H1 (cell line): ENCODE measurements at places on chromosomes 5 and 9.

GRCh38 chr5:174490728-174491127 is 233.7 kb upstream of the MSX2 start:
- H3K27ac ChIP-seq, result no peak overlapping the region
- H3K4me1 ChIP-seq, result no peaks in the 10 kb centered on the region
- DNase-seq, result no peak
- H3K36me3 ChIP-seq, result no peaks in the 10 kb centered on the region

GRCh38 chr5:142929587-142929986 is 159.4 kb downstream of the ARHGAP26 start:
- no peaks in the 10 kb centered on the region; the same call in 1 of the 2 replicates for H3K4me1 ChIP-seq
- no peaks in the 10 kb centered on the region for H3K36me3 ChIP-seq
- no peak for DNase-seq
- no peak overlapping the region for H3K27ac ChIP-seq

- H3K27ac ChIP-seq, result no peak overlapping the region
- H3K36me3 ChIP-seq, result no peaks in the 10 kb centered on the region
- no peak for DNase-seq
- no peaks in the 10 kb centered on the region for H3K27me3 ChIP-seq
- H3K4me1 ChIP-seq, result no peaks in the 10 kb centered on the region
Measured at GRCh38 chr9:134770972-134771971, 109.3 kb upstream of the FCN2 start.

GRCh38 chr9:135605238-135605781 is 34.0 kb downstream of the GLT6D1 start:
- peaks cover 8% of the 10 kb centered on the region for H3K4me1 ChIP-seq
- H3K4me3 ChIP-seq, result no peak overlapping the region
- no peaks in the 10 kb centered on the region for H3K27me3 ChIP-seq
- H3K36me3 ChIP-seq, result no peaks in the 10 kb centered on the region
- no peak overlapping the region for H3K27ac ChIP-seq
- DNase-seq, result no peak

GRCh38 chr5:123448017-123448617 is 24.9 kb upstream of the CEP120 start:
- H3K4me3 ChIP-seq, result no peak overlapping the region
- no peak for DNase-seq
- no peaks in the 10 kb centered on the region for H3K4me1 ChIP-seq
- no peaks in the 10 kb centered on the region for H3K36me3 ChIP-seq
- H3K27me3 ChIP-seq, result no peaks in the 10 kb centered on the region
- no peak overlapping the region for H3K27ac ChIP-seq

- H3K4me1 ChIP-seq, result no peaks in the 10 kb centered on the region
- DNase-seq, result no peak
- H3K27ac ChIP-seq, result no peak overlapping the region
- H3K4me3 ChIP-seq, result no peak overlapping the region
- no peaks in the 10 kb centered on the region for H3K36me3 ChIP-seq
- H3K27me3 ChIP-seq, result no peaks in the 10 kb centered on the region
Measured at GRCh38 chr9:92189782-92190535, 74.7 kb upstream of the SPTLC1 start.

DNA sequence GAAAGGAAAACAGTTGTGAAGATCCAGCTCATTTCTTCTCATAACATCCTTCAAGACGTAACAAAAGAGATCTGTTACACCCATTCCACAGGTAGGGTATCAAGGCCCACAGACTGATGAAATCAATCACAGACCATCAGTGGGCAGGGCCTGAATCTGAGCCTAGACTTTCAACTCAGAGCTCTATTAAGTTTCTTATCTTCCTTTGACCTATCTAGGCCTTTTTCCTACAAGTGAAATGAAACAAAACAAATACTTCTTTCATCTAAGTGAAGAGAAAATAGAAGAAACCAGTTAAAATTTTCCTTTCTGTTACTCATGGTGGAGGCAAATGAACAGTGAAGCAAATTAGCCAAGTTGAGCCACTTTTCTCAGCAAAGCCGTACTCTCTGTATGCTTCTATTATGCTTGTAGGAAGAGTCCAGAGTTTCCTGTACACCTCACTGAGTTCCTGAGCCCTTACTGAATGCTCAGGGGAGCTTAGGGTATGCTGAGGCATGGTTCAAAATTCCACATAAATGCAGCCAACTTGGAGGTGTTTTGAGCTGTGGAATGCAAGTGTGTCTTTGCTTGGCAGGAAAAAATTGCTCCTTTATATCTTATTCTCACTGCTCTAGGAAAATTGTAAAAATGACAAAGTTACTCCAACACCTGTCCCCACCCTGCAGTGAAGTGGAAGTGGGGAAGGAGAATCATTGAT is 91.9 kb downstream of the FEM1C start:
- no peaks in the 10 kb centered on the region for H3K27me3 ChIP-seq
- H3K36me3 ChIP-seq, result no peaks in the 10 kb centered on the region
- H3K27ac ChIP-seq, result no peak overlapping the region
- H3K4me3 ChIP-seq, result no peak overlapping the region
